ENCODE measurements at places on chromosomes 12 and 14.
A peak's percentile ranks its signal among the peaks of the same experiment; 100 is the strongest.

DNA sequence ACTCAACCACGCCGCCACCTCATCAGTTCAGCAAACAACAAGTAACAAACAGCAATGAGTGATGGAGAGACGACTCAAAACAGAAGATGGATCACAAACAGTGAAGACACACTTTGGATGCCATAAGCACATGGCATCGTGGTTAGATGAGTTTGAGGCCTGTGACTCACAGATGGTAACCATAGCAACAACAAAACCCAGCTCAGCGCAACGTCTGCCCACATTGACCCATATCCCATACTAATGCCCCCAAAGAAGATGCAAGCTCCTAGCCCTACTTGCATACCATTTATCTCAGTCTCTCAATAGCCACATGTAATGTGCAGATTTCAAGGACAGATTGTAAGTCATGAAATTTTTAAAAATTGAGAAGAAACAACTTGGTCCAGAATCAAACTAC is 1322.3 kb upstream of the TMEM132C start:
- DNase-seq: no peak

- DNase-seq: no peak
Observed at GRCh38 chr14:54333511-54333910, 63.3 kb upstream of the CDKN3 start.

- no peak for DNase-seq
Observed at GRCh38 chr12:128639089-128639488, 184.7 kb downstream of the SLC15A4 start.

- no peak for DNase-seq
Observed at GRCh38 chr14:62889364-62889763, 155.9 kb downstream of the KCNH5 start.

GRCh38 chr12:115332945-115333344 is 649.0 kb upstream of the TBX3 start:
- DNase-seq: no peak

DNA sequence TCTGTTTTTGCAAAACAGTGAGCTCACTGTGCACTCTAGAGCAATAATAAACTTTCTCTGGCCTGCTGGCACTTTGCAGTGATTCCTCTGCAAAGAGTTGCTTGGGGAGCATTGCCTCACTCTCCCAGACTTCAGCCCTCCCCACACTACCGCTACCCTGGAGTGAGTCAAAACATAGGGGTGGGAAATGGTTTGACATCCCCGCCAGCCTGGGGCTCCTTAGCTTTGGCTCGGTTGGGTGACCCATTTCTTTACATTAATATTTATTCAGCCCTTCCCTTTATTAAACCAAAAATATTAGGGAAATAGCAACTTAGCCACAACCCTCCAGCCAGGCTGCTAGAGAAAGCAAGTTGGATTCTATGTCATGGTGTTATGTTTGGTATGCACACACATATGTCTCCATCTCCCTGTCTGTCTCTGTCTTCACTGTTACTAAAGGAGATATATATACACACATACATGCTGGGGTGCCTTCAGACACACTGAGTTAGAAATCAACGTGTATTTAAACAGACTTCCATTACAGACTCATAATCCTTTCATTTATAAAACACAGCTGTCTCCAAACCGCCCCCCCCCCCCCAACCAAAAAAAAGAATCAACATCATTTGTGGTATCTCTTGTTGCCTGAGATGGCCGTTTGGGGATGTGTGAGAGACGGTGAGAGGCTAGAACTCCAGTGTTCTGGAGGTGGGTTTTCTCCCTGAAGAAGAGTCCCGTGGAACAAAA is 3.4 kb upstream of the IRF2BPL start:
- no peak for DNase-seq

- DNase-seq: no peak
Observed at GRCh38 chr14:58690801-58691516, 53.2 kb downstream of the DACT1 start.

GRCh38 chr12:68264857-68265256 is 11.5 kb upstream of the IL22 start:
- no peak for DNase-seq

DNA sequence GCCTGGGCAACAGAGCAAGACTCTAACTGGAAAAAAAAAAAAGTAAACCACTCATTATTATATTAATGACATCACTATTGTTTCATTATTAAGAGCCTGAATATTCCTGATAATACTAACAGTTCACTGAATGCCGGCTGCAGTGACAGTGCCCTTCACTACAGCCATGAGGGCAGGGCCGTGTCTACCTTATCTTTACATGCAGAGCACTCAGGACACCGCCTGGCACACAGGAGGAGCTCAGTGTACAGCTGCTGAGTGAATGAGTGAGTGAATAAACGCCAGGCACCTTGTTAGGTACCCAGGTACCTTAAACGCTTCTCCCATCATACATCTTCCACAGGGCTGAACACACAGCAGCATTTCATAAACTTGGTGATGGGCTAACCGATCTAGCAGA is 23.2 kb downstream of the ZFYVE1 start:
- no peak for DNase-seq

DNA sequence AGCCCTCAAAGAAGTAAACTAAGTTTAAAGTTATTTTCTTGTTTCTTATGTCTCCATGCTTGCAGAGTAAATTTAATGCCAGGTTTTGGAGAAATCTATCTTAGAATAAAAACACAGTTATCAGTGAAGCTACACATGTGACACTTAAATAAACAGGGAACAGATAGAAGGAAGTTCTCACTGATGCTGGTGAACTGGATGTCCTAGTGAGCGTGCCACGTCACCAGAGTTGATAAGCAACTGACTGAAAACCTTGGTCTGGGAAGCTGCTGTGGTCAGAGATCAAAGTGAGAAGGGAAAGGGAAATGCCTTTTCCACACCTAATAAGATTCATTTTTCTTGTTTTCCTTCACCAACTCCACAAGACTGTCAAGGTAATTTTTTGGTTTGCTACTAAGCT is 74.8 kb upstream of the PCED1B start:
- no peak for DNase-seq

- DNase-seq: peak; percentile 87
Observed at GRCh38 chr12:104064031-104064841, at the start of gene HCFC2. HCFC2 (plus strand) TSS chr12:104064531; CDS start chr12:104064561, 30 bp downstream.

- DNase-seq: no peak
Observed at GRCh38 chr12:119679490-119679889, 11.6 kb downstream of the PRKAB1 start.

DNA sequence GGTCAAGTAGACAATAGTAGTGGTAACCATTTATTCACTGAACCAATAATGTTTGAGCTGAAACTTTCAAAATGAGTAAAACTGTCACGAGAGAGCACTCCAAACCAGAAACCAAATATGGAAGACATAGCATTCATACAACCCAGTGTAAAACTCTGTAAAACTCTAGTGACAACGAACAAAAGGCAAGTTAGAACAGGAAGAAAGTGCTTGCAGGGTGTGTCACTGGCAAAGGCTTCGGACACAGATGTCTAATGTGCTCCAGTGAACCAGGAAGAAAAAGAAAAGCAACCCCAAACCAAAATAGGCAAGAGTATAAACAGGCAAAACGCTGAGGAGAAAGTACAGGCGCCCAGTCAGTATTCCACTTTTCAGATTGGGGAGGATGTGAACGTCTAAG is 79.3 kb upstream of the FZD10 start:
- no peak for DNase-seq

DNA sequence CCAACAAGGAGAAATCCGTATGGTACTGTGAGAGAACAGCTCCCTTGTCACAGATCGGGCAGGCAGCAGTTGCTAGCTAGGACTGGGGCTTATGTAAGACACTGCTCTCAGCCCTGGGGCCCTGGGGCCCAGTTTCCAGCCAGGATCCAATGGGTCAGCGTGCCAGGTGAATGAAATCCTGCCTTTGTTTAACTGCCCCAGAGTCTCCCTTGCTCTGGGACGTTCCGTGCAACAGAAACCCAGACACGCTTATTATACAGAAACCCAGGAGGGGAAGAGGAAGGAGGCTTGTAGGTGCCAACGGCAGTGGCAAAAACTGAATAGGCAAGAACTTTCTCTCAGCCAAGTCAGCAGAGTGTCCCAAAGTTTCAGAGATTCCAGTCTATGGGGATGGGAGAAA is 110.6 kb downstream of the DIO2 start:
- no peak for DNase-seq

- DNase-seq: no peak
Observed at GRCh38 chr14:94405486-94405885, 17.1 kb upstream of the SERPINA1 start.

DNA sequence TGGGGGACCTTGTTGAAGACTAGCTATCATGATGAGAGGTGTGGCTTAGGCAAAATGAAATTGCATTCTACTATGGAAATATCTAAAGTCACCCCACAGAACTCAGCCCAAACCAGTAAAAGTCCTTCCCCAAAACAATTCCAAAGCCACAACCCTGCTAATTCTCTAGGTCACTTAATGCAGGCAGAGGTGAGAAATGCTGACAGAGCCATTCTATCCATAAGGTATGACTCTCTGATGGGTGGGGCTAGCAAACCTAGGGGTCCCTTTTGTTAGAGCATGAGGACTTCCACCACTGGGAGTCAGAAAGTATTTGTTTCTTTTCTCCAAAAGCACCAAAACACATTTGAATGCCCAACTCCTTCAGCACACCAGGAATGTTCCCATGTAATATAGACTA is 12.7 kb upstream of the BMP4 start:
- no peak for DNase-seq

DNA sequence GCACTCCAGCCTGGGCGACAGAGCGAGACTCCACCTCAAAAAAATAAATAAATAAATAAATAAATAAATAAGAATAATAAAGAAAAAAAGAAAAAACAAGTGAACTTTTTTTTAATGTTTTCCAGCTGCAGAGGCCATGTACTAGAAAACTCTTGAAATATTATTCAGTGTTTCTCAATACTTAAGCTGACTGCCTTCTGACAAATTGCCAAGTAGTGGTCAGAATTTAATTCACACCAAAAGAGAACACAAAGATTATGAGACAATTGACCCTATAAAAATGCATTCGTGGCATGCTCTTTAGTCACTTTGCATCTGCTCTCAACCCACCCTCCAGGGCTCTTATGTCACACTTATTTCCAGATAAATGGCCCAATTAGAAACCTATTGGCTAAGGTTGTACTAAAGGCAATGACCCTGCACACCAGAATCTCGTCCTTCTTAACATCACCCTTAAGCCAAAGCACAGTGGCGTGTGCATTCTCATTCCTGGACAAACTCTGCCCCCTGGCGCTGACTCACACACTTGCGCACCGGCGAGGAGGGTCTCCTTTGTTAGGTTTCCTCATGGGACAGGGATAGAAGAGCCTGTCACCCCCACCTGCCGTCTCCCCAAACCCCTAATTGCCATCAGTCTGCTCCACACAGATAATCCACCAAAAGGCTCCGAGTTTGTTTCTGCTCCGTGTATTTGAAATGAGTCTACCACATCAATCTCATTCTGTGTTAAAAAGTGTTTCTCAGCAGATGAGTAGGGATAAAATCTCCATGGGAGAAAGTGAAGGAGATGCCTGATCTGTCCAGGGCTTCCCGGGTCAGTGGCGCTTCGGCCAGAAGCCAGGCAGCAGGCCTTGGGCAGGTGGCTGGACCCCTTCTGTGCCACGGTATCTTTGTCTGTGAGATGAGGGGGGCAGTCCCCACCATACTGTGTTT is 73.1 kb upstream of the CEP83 start:
- DNase-seq: peak; percentile 60

DNA sequence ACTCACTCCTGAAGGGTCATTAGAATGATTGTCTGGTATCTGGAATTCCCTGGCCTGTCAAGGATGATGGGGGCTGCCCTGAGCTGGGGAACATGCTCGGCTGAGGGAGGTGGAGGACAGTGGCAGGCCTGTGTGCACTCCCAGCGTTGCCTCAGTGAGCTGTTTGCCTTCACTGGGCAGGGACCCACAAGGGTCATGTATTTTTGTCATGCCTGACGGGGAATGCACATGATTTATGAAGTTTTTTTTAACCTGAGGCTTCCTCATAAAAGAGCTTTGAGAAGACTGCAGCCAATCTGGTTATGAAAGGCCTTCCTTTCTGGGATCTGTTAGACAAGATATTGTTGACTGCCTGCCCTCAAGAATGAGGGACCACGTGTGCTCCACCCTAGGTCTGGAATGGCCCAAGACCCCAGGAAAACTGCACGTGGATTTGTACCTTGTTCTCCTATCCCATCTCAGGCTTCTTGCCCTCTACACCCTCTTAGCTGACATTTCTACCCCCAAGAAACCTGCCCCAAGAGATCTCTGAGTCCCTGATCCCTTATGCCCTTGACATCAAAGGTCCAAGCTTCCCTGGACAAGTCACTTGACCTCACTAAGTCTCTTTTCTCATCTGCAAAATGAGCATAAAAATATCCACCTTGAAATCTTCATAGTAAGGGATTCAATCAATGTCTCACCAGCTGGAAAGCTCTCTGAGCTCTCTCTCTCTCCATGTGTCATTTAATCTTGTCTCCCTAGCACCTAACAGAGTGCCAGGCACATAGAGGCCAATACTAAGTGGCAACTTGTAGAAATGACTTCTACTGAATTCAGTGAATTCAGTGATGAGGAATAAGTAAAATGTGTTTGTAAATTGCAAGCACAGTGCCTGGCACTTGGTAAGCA is 24.5 kb upstream of the COL2A1 start:
- no peak for DNase-seq

DNA sequence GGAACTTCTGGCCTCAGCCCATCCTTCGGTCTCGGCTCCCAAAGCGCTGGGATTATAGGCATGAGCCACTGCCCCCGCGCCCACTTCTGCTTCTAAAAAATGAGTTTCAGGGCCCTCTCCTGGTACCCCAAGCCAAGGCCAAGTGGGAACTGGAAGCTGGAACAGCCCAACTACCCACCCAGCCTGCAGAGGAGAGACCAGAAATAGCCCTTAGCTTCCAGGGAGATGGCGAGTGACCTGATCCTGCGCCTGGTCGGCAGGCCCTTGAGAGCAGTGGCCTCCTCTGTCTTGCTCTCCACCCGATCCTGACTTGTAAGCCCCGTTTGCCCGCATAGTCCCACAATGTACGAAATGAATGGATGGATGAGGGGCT is 31.2 kb upstream of the PLEKHG6 start:
- no peak for DNase-seq

DNA sequence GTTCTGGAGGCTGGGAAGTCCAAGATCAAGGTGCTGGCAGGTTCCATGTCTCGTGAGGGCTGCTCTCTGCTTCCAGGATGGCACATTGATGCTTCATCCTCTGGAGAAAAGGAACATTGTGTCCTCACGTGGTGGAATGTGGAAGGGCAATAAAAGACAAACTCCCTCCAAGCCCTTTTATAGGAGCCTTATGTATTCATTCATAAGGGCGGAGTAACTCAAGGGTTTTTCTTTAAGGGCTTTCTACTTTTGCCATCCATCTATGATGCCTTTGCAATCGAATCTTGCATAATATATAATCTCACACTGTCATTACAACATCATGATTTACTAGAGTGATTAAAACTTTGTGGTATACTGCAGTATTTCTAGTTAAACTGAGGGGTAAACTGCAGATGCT is 132.7 kb upstream of the DDHD1 start:
- DNase-seq: no peak
